IMR-90 (cell line): ENCODE measurements at places on chromosomes 13 and 19.

- DNase-seq, result no peak
Measured at GRCh38 chr13:51778392-51778791, 25.6 kb downstream of the DHRS12 start.

GRCh38 chr13:49042476-49042875 lies 66.8 kb downstream of the FNDC3A start:
- peak; percentile 58 for DNase-seq

GRCh38 chr13:91520952-91521351 lies 122.5 kb downstream of the GPC5 start:
- no peak for DNase-seq

GRCh38 chr19:1651568-1652291 lies 685 bp downstream of the TCF3 start:
- peak; percentile 23 for DNase-seq

GRCh38 chr19:30111021-30111855 lies 169.2 kb downstream of the URI1 start:
- DNase-seq, result no peak
